Activated T-helper 1 cell treated with anti-CD3 and anti-CD28 coated beads, Interleukin-2, amount 50 U/mL, for 16 hours (primary cell): ENCODE measurements at places on chromosomes 12 and 14.

DNA sequence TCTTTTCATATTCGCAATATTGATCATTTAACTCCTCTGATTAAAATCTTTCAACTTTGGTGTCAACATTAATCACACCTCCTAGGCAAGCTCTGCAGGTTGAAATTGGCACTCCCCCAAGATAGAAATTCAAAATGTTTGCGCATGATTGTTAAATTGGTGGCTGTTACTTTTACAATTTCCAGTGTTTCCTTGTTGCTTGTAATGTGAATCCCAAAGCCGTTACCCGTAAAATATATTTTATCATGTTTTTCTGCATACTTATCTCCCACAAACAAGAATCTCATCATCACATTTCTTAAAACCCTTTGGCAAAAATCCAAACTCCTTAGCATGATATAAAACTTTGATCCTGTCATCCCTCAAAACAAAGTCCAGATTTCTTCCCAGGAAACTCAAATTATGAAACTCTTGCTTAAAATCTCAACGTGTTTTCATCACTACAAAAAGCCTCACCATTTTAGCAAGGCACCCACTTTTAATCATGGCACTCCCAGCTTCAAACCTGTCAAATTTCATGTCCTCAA lies 14.7 kb downstream of the RTL1 start:
- no peak for DNase-seq

GRCh38 chr12:119989361-119989730 lies 310 bp downstream of the BICDL1 start:
- no peak for DNase-seq

DNA sequence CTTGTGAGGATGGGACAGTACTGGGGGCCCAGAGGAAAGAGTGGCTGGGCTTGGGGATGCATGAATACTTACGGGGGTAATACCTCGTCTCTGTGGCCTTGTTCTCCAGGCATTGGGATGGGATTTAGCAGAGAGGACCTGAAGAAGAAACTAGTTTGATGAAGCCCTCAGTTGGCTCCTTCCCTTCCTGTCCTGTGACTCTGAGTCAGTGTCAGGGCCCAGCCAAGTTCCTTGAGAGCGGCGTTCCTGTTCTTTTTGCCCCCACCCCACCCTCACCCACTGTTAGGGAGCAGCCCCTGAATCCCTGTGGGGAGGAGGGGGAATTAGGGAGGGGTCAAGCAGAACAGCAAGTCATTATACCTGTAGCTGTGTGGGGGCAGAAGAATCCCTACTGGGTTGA lies 5.2 kb upstream of the LRP1-AS start:
- DNase-seq = no peak

GRCh38 chr14:67815573-67816225 lies 691 bp downstream of the ZFYVE26 start:
- no peak for DNase-seq

GRCh38 chr12:25743679-25744215 lies 190.7 kb upstream of the LMNTD1 start:
- no peak for DNase-seq

- DNase-seq = no peak
Observed at GRCh38 chr12:25550186-25550585, 2.9 kb downstream of the LMNTD1 start.

- DNase-seq = no peak
Observed at GRCh38 chr14:81471062-81471461, 62.6 kb downstream of the SEL1L start.

GRCh38 chr12:89353188-89353822 lies 1.0 kb upstream of the DUSP6 start:
- DNase-seq = peak; percentile 12

GRCh38 chr12:27291862-27292261 lies 40.8 kb upstream of the BMAL2 start:
- no peak for DNase-seq

GRCh38 chr14:105465209-105466031 lies 9.2 kb upstream of the CRIP2 start:
- DNase-seq = no peak
